Activated CD4-positive, alpha-beta T cell treated with anti-CD3 and anti-CD28 coated beads, Interleukin-2, Interleukin-6, amounts not matched to agents 100 ng/mL and 50 ng/mL, durations not matched to agents 16 hours and 8 hours (primary cell): ENCODE measurements at places on chromosomes 6 and 20.

DNA sequence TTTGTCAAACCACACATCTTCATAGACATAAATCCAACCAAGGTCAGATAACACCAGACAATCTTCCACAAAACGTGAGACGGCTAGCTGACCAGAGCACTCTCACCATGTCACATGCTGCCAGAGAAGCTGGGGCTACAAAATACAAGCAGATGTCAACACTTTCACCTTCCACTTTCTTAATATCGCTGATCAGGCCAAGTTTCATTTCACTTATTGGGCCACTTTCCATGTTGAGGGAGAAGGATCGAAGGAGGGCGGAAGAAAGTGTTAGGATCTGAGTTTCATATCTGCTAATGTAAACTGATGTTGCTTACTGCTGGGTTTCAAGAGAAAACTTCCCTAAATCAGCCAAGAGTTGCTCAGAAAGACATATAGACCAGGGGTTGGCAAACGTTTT is 177.0 kb upstream of the PRDM1 start:
- DNase-seq: no peak

GRCh38 chr6:16832043-16832567 is 70.8 kb upstream of the ATXN1 start:
- DNase-seq: no peak

DNA sequence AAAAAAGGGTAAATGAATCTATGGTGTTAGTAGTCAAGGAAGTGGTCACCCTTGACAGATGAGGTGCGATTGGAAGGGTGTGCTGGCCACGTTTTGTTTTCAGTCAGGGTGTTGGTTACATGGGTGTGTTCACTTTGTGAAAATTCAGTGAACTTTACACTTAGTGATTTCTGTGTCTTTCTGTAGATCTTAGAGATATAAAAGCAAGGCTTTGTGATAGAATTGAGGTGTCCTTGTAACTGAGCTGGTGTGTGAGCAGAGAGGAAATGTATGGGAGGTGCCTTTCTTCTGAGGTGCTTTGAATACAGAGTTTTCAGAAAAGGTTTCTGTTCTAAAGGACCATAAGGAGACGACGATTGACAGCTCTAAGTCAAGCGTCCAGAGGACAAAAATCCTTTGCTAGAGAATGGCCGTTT is 90.5 kb downstream of the SAMD3 start:
- DNase-seq: peak; percentile 80

- DNase-seq: peak; percentile 51
Measured at GRCh38 chr6:63571361-63572043, 778 bp upstream of the LOC128125822 start.

DNA sequence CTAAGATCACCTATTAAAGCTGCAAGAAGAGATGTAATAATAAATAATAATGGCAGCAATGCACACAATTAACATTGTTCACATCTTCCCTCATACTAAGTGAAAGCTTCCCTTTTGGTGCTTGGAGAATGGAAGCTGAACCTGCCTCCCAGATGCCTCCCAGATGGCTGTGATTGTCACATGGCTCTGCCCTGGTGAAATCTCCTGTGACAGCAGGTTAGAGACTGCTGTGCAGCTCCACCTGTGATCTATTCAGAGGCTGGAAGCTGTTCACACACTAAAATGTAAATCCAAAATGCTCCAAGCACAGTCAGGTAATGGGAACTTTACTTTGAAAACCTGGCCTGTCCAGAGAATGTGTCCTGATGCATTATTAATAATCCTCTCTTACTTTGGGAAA is 41.7 kb upstream of the RGS17 start:
- no peak for DNase-seq

GRCh38 chr6:40950986-40951698 is 87.9 kb downstream of the UNC5CL start:
- DNase-seq: no peak

DNA sequence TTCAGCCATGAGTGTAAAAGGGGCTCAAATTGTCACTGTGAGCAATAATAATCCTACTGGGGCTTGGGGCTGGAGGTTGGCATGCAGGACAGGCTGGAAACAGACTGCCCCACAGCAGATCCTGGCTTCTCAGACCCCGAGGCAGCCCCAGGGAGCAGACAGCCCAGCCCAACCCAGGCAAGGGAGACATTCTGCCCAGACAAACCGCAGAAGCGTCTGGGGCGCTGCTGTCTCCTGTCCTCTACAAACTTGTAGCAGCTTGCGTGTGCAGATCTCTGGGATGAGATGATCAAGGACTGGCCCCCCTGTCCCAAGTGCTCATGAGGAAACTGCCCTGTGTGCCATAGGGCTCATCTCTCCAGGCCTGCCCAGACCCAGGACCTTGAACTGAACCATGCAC is 84.6 kb downstream of the MAFB start:
- no peak for DNase-seq

GRCh38 chr6:80969439-80969838 is 783.0 kb downstream of the TENT5A start:
- DNase-seq: no peak

DNA sequence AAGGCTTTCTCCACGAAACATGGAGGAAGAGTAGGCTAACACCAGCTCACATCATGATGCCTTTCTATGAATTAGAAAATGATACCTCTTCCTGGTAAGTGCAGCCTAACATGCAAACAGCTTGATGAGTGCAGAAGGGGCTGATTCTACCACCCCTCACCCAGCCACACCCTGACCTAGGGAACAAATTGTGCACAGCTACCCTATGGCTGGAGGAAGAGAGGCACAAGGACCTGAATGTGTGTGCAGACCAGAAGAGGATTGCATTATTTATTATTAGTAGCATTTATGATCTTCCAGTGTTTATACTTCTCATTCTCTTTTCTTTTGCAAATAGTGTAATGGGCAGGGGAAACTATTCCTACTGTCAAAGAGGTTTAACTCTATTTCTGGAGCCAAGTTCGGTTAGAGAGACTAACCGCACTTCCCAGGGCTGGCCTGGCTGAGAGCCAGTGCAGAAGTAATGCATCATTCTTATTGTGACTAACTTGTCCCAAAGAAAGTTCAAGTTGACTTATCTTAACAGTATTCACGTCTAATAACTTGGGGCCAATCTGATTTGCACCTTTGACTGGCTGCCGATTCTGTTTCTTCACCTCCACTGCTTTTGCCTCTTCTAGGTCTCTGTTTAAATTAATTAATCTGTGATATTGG is 237.5 kb downstream of the CD83 start:
- DNase-seq: no peak

DNA sequence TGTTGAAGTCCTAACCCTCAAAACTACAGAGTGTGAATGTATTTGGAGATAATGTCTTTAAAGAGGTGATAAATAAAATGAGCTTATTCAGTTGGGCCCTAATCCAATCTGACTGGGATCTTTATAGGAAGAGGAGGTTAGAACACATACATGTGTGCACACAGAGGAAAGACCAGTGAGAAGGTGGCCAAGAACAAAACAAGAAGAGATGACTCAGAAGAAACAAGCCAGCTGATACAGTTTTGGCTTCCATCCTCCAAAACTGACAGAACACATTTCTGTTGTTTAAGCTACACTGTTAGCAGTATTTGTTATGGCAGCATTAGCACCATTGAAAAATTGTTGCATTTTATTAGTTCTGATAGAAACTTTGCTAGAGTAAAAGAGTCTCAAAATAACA is 609.3 kb upstream of the IMPG1 start:
- no peak for DNase-seq

DNA sequence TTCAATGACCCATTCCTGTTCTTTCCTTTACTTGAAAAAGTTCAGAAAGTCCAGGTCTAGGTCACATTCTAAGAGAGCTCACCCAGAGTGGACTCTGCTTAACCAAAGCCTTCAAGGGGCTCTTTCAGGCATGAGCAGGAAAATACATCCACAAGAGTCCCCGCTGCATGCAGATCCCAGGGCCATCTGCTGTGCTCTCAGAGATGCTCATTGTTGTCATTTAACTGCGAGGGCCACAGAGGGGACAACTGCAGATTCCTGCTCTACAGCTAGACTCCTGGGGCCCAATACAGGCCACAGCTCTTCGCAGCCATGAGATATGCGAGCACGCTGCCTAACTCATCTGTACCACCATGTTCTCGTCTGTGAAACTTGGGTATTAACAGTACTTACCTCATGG is 295.6 kb upstream of the QKI start:
- DNase-seq: no peak

- DNase-seq: no peak
Measured at GRCh38 chr20:20492521-20493332, 124.8 kb downstream of the INSM1 start.

DNA sequence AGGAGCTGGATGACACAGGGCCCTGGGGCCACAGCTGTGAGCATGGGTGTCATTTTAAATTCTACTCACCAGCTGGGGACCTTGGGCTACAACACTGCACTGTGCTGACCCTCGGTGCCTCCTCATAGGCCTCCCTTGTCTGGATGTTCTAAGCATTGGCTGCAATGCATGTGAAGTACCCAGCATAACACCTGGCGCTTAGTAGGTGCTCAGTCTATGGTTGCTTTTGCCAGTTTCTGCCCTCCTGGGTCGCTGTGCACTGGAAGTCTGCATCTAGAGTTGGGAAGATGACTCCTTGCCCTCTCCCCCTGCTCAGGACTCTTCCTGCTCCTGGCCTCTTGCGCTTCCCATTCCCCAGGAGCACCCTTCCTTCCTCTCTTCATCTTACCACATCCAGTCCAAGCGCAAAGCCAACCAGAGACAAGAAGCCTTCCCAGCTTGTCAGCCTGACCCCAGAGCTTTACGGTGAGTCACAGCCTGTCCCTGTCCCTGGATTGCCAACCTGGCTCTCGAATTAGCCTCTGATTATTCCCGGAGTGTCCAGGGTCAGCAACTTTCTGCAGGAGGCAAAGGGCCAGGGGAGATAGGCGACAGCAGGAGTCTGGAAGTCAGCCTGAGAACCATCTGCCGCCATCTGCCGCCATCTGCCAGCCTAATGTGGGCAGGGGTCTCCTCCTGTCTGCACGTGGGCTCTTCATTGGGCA is 8.8 kb downstream of the SLC13A3 start:
- no peak for DNase-seq

DNA sequence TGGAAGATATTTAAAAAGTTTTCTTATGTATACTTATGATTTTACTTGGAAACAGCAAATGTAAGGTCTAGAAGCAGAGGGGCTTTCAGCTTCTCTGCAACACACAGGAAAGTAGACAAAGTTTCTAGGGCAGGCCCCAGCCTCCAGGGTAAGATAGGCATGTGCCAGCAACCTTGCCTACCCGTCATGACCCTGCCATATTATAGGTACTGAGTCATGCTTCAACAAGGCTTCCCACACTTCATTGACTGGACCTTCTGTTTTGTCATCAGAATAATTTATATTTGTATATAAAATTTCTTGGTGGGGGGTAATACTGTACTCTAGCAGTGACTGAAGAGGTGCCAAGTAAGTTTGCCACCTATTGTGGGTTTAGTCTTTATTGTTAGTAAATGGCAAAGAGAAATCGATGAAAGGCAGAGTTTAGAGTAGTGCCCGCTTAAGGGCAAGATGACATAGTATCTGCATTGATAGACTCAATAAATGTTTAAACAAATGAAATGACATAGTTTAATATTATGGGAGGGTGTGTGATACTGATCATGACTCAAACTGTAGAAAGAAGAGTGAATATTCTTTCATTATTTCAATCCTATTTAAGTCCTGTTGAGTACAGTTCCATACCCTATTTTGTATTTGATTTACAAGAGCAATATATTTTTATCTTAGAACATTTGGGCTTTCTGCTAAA is 95.6 kb downstream of the JARID2 start:
- DNase-seq: no peak

DNA sequence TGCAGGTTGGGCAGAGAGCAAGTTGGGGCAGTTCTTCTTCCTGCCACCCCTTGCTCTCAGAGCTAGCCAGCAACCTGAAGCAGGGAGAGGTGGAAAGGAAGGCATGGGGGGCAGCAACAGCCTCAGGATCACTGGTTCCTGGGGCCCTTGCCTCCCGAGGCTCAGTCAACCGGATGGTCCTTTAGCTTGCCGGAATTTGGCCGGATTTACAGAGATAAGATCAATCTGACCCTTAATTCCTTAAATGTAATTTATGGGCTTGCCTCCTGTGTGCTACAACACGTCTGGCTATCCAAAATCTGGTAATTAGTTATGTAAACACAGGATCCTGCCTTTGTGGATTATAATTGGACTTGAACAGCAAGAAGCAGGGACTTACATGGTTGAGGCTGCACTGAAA is 19.5 kb upstream of the TCP11 start:
- DNase-seq: no peak

- DNase-seq: no peak
Measured at GRCh38 chr20:25549172-25549773, 36.1 kb downstream of the NINL start.

DNA sequence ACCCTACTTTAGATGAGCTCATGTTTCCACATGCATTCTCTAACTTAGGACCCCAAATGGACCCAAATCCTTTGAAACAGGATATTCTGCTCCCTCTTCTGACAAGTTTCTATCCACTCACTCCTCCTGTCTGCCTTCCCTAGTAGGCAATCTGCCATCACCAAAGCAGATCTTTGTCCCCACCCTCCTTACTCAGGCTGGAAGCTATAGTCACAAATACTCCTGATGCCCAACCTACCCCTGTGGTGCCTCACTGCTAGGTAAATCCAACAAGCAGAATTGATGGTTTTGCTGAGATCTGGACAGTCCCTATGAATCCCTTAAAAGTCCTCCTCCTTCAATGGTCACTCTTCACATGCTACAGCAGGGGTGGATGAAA is 21.7 kb downstream of the ELOVL5 start:
- no peak for DNase-seq

- DNase-seq: no peak
Measured at GRCh38 chr6:3240595-3240994, 13.1 kb upstream of the TUBB2B start.

DNA sequence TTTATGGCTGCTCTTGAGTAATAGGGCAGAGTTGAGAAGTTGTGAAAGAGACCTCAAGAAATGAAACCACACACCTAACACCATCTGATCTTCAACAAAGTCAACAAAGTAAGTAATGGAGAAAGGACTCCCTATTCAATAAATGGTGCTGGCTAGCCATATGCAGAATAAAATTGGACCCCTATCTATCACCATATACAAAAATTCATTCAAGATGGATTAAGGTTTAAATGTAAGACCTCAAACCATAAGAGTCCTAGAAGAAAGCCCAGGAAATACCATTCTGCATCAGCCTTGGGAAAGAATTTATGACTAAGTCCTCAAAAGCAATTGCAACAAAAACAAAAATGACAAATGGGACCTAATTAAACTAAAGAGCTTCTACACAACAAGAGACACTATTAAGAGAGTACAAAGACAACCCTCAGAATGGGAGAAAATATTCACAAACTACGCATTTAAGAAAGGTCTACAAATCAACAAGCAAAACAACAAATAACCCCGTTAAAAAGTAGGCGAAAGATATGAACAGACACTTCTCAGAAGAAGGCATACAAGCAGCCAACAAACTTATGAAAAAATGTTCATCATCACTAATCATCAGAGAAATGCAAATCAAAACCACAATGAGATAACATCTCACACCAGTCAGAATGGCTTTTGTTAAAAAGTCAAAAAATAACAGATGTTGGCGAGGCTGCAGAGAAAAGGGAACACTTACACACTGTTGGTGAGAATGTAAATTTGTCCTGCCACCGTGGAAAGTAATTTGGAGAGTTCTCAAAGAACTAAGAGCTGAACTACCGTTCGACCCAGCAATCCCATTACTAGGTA is 4.0 kb downstream of the MAP3K5 start:
- peak; percentile 58 for DNase-seq

GRCh38 chr6:134821928-134822864 is 127.7 kb downstream of the ALDH8A1 start:
- DNase-seq: no peak

- DNase-seq: no peak
Measured at GRCh38 chr6:154202339-154202738, 154.3 kb downstream of the IPCEF1 start.
